ENCODE measurements at places on chromosomes 6 and 20.

DNA sequence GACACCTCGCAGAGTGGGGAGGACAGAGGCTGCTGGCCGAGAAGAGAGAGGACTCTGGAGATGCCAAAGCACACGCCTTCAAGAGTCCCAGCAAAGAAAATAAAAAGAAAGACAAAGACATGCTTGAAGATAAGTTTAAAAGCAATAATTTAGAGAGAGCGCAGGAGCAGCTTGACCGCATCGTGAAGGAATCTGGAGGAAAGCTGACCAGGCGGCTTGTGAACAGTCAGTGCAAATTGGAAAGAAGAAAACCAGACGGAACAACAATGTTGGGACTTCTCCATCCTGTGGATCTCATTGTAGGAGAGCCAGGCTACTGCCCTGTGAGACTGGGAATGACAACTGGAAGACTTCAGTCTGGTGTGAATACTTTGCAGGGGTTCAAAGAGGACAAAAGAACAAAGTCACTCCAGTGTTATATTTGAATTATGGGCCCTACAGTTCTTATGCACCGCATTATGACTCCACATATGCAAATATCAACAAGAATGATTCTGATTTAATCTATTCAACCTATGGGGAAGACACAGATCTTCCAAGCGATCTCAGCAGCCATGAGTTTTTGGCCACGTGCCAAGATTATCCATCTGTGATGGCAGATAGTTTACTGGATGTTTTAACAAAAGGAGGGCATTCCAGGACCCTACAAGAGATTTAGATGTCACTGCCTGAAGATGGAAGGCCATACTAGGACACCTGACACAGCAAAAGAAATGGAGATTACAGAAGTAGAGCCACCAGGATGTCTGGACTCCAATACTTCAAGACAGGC is 52.2 kb downstream of the REV3L start:
- H3K36me3 ChIP-seq: peaks cover 4% of the 10 kb centered on the region
- H3K4me3 ChIP-seq: no peak overlapping the region
- no peak overlapping the region for H3K27ac ChIP-seq

DNA sequence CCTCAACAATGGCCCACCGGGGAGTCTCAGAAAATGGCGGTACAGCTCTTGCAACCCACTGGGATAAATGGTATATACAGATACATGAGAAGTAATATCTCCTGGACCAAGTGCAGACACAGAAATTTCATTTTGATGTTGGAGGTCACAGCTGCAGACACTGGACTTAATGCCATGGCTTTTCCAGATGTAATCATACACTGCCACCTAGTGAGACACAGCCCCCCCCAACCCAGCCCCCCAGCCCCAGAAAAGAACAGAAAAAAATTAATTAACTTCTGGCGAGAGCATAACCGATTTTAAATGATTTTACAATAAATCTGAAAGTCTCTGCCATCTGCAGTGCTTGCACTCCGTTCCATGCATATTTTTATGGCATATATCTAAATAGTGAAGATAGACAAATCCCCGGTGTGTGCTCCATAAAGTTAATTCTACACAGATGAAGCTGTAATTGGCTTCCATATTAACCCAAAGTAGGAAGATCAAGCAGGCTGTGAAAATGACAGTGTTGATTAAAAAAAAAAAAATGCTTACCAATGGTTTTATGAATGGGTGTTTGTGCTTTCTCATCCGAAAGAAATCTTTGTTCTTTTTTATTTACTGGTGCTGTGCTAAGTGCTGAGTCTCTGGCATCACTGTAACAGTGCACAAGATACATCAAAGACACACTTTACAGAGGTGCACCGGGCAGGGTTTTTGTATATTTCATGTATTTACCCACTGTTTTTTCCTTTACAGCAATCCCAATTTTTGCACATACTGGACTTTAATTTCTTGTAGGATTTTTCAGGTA is 804.1 kb downstream of the TFAP2A start:
- no peak for DNase-seq
- no peaks in the 10 kb centered on the region for H3K27me3 ChIP-seq
- no peak overlapping the region for H3K4me3 ChIP-seq
- H3K4me1 ChIP-seq: peaks cover 2% of the 10 kb centered on the region
- no peak overlapping the region for H3K27ac ChIP-seq

- no peaks in the 10 kb centered on the region for H3K27me3 ChIP-seq
- no peaks in the 10 kb centered on the region for H3K36me3 ChIP-seq
- no peak overlapping the region for H3K27ac ChIP-seq
- H3K4me3 ChIP-seq: no peak overlapping the region
- peak; percentile 95 for DNase-seq
Measured at GRCh38 chr20:34222208-34222607, 19.0 kb upstream of the ASIP start.

DNA sequence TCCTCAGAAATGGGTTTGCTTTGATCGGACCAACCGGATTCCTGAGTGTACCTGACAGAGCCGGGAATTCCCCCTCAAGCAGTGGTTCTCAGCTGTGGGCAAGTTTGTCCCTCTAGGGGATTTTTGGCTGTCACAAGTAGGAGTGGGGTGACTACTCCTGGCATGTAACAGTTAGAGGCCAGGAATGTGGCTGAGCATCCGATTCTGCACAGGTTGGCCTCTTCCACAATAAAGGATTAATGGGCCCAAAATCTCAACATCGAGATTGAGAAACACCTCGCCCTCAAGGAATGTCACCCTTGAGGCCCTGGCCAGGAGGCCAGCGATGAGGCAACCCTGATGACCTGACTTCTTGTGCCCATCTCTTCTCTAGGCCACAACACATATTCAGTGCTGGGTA is 7.9 kb downstream of the AGPAT4 start:
- DNase-seq: no peak
- peaks cover 15% of the 10 kb centered on the region for H3K4me1 ChIP-seq
- H3K36me3 ChIP-seq: peaks cover 32% of the 10 kb centered on the region
- H3K27ac ChIP-seq: no peak overlapping the region
- H3K4me3 ChIP-seq: no peak overlapping the region

DNA sequence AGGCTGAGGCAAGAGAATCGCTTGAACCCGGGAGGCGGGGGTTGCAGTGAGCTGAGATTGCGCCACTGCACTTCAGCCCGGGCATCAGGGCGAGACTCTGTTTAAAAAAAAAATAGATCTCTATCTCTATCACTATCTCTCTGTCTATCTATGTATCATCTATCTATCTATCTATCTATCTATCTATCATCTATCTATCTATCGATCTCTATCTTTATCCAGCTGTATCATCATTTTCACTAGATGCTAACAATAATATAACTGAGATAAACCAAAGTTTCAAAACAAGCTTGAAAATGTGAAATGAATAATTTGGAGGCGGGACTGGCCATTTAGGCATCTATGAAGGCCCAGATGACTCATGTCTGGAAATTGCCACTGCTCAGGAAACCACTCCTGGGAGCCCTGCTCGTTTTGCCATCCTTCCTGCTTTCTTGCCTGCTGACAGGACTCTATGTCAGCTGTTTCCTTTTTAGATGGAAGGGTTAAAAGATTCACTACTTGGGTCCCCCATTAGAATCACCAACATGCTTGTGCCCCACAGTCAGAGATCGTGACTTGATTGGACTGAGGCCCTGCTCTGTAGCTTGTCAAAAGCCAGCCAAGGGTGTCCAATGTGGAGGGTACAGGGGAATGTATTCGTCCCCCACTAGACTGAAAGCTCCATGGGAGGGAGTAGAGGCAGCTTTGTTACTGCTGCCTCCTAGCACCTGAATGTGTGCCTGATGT is 61.7 kb downstream of the UTRN start:
- H3K4me3 ChIP-seq: no peak overlapping the region
- H3K27ac ChIP-seq: peak overlapping the region; percentile 79
- peaks cover 3% of the 10 kb centered on the region for H3K36me3 ChIP-seq
- peaks cover 20% of the 10 kb centered on the region for H3K4me1 ChIP-seq
- no peaks in the 10 kb centered on the region for H3K27me3 ChIP-seq

DNA sequence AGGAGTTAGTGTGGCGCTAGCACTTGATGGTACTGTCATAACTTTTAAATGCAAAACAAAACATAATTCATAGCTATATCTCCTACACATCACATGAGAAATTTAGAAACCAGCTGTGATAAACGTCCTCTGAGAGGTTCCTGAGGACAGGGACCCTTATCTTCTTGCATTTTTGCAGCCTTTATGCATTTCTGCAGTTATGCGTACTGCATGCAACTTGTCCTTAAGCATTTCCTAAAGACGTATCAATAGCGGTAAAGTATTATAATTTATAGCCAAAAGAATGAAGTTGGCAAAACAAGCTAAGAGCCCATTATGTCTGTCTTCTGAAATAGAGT is 1.7 kb downstream of the NAPB start:
- no peaks in the 10 kb centered on the region for H3K36me3 ChIP-seq
- no peak overlapping the region for H3K4me3 ChIP-seq
- DNase-seq: no peak
- peaks cover 2% of the 10 kb centered on the region for H3K27me3 ChIP-seq
- no peaks in the 10 kb centered on the region for H3K4me1 ChIP-seq

- no peak for DNase-seq
- no peak overlapping the region for H3K4me3 ChIP-seq
- H3K36me3 ChIP-seq: no peaks in the 10 kb centered on the region
- no peak overlapping the region for H3K27ac ChIP-seq
- no peaks in the 10 kb centered on the region for H3K4me1 ChIP-seq
- H3K27me3 ChIP-seq: no peaks in the 10 kb centered on the region
Measured at GRCh38 chr20:18907353-18907752, 93.8 kb downstream of the SCP2D1 start.

GRCh38 chr6:53333439-53334408 is 15.0 kb downstream of the ELOVL5 start:
- H3K4me3 ChIP-seq: no peak overlapping the region
- DNase-seq: no peak
- H3K4me1 ChIP-seq: no peaks in the 10 kb centered on the region
- H3K27me3 ChIP-seq: no peaks in the 10 kb centered on the region

GRCh38 chr6:157592541-157592940 is 211.6 kb downstream of the ZDHHC14 start:
- no peaks in the 10 kb centered on the region for H3K27me3 ChIP-seq
- H3K4me3 ChIP-seq: no peak overlapping the region
- H3K27ac ChIP-seq: no peak overlapping the region
- no peaks in the 10 kb centered on the region for H3K36me3 ChIP-seq
- no peak for DNase-seq
- peaks cover 1% of the 10 kb centered on the region for H3K4me1 ChIP-seq

DNA sequence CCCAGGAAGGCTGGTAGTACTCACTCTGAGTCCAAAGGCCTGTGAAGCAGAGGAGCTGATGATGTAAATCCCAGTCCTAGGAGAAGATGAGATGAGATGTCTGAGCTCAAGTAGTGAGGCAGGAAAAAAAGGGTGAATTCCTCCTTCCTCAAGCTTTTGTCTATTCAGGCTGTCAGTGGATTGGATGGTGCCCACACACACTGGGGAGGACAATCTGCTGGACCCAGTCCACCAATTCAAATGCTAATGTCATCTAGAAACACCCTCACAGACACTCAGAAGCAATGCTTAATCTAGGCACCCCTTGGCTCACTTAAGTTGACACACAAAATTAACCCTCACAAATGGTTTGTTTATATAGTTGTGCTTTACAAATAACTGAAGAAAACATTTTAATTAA is 94.6 kb downstream of the CD109 start:
- no peaks in the 10 kb centered on the region for H3K27me3 ChIP-seq
- H3K4me1 ChIP-seq: no peaks in the 10 kb centered on the region
- H3K27ac ChIP-seq: no peak overlapping the region
- H3K36me3 ChIP-seq: peaks cover 7% of the 10 kb centered on the region

- H3K4me1 ChIP-seq: peaks cover 26% of the 10 kb centered on the region
- no peak for DNase-seq
- no peaks in the 10 kb centered on the region for H3K36me3 ChIP-seq
Measured at GRCh38 chr20:24648481-24648880, 179.1 kb downstream of the SYNDIG1 start.

DNA sequence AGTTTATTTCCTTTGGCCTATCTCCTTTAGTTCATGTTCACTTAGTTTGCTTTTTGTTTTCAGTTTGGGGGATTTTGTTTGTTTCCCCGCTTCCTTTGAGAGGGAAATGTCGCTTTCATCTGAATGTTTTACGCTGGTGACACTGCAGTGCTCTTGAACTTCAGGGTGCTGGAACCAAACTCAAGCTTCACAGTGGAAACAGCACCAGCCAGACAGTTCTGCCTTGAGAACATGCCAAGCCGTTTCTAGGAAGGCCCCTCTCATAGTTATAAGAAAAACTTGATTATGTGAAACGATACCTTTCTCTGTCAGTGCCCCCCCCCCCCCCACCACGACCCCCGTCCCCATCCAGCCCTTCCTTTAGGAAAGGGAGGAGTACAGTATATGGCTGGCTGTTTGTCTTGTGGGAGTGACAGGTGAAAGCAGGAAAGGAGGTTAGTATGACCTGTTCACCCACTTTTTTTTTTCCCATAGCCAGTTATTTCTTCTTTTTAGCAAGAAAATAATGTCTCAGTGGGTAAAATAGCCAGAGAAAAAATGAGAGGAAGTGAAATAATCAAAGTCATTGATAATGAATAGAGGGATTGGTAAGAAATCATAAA is 130.1 kb downstream of the LRRC1 start:
- H3K27me3 ChIP-seq: no peaks in the 10 kb centered on the region
- H3K4me3 ChIP-seq: no peak overlapping the region
- H3K27ac ChIP-seq: no peak overlapping the region
- peaks cover 11% of the 10 kb centered on the region for H3K36me3 ChIP-seq
- peaks cover 2% of the 10 kb centered on the region for H3K4me1 ChIP-seq

DNA sequence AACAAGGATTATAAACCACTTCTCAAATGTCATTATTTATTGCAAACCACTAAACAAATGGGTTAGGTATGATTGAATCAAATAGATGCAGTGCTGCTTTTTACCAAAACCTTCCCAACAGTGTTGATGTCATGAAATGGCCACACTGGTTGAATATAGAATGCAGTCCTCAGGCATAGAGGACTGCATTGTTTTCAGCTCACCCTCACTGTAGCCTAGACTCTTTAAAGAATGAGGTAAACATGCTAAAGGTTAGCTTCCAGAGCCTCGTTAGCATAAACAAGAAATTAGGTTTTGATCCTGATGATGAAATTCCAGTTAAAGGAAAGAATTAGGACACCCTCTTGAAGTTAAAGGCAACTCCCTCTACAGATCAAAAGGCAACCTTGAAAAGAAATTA is 224.3 kb downstream of the ALDH8A1 start:
- no peaks in the 10 kb centered on the region for H3K4me1 ChIP-seq
- no peak overlapping the region for H3K4me3 ChIP-seq
- H3K27ac ChIP-seq: no peak overlapping the region
- no peaks in the 10 kb centered on the region for H3K27me3 ChIP-seq

DNA sequence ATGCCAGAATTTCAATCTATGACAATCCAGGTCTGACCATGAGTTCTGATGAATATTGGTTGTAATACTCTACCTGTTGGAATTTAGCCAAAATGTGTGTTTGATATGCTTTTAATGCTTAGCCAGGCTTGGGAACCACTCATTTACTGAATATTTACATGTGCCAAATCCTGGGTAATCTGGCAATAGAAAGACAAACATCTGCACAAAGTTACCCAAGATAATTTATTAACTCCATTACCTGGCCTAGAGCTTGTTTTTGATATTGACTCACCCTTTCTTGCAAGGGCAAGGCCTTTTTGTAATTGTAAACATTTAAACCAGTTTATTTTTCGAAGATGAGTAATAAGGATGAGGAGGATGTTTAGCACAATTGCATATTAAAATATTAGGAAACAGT is 13.5 kb upstream of the CD2AP start:
- H3K36me3 ChIP-seq: no peaks in the 10 kb centered on the region
- no peak overlapping the region for H3K4me3 ChIP-seq
- H3K27me3 ChIP-seq: no peaks in the 10 kb centered on the region
- H3K27ac ChIP-seq: no peak overlapping the region
- H3K4me1 ChIP-seq: peaks cover 4% of the 10 kb centered on the region

GRCh38 chr6:30640481-30640880 is 6.5 kb upstream of the C6orf136 start:
- H3K36me3 ChIP-seq: peaks cover 58% of the 10 kb centered on the region
- no peak for DNase-seq
- no peaks in the 10 kb centered on the region for H3K4me1 ChIP-seq
